ENCODE measurements at places on chromosomes 5 and 9.

DNA sequence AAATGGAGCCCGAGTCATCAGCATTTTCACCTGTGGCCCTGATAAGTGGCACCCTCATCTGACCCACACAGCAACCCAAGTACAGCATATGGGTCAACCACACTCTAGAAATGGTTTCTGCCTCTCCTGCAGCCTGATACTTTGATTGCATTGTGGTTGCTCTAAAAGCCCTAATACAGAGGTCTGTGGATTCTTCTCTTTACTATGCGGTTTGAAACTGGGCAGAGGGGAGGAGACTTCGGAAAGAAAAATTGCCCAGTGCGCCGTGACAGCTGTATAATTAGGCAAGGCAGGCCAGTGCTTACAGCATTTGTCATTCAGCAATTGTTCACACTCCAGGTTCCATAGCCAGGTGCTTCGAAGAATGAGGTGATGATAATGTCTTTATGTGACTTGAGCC is 361.0 kb downstream of the NFIB start:
- no peak for DNase-seq

DNA sequence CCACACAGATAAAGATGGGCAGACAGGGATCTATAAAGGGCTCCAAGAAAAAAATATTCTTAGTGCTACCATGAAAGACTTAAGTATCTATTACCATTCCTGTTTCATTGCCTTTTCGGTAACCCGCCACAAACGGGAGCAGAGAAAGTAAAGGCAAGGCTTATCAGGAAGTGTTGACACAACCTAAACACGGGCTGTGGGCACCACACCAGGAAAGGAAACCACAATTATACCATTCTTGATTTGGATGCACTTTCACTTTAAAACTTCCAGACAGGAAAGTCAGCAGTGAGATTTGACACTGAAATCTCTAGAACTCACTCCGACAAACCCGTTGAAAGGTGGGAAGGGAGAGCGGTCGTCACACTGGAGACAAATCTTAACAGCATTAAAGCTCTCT is 6.5 kb downstream of the TLE1 start:
- DNase-seq = no peak

GRCh38 chr9:13278368-13279246 is 885 bp downstream of the MPDZ start:
- peak; percentile 28 for DNase-seq

GRCh38 chr5:143605403-143606005 is 202.0 kb upstream of the NR3C1 start:
- no peak for DNase-seq

- no peak for DNase-seq
These were observed 15.0 kb downstream of the LHX6 start for GRCh38 chr9:122213589-122214413.

DNA sequence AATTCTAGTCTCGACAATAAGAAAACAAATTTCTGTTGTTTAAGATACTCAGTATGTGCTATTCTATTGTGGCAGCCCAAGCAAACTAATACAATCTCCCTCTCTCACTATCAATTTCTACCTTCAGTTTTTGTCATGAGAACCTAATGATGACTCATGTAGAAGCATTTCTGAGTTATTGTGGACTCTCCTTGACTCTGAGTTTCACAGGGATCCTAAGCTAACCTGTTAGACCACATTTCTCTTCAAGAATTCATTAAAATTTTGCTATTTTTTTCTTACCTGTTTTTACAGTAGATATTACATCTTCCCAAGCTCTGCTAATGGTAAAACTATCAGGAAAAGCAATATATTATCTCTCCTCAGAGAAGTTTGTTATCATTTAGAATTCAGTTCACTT is 599.1 kb upstream of the TYRP1 start:
- DNase-seq = no peak

Measured in GM04504 (cell line).